ENCODE measurements at places on chromosomes 7 and 10.

- DNase-seq, result no peak
Observed at GRCh38 chr7:41520445-41520844, 182.4 kb downstream of the INHBA start.

GRCh38 chr10:14555807-14556206, 218.9 kb downstream of the FAM107B start:
- no peak for DNase-seq

GRCh38 chr10:18044976-18045720, 93.4 kb downstream of the SLC39A12 start:
- DNase-seq, result no peak

DNA sequence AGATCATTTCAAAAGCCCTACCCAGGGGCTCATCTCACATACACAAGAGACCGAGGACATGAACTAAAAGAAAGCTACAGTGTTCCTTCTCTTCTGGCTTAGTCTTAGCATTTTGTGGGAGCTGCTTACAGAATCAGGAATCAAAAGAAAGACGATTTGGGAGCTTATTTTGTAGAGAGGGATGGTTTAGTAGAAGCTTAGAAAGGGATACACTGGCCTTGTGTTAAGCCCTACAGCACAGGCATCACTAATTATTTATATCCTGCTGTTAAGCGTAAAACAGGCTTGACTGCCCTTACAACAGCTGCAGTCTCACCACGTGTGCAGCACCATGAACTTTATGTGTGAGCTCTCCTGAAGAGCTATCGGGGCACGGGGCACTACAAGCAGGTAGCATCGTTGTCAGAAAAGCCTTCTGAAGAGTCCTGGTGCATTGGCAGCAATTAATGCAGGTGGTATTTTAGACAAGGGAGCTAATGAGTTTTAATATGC, 798.3 kb downstream of the NXPH1 start:
- DNase-seq, result no peak

GRCh38 chr7:11538751-11539299, 293.2 kb downstream of the THSD7A start:
- no peak for DNase-seq

DNA sequence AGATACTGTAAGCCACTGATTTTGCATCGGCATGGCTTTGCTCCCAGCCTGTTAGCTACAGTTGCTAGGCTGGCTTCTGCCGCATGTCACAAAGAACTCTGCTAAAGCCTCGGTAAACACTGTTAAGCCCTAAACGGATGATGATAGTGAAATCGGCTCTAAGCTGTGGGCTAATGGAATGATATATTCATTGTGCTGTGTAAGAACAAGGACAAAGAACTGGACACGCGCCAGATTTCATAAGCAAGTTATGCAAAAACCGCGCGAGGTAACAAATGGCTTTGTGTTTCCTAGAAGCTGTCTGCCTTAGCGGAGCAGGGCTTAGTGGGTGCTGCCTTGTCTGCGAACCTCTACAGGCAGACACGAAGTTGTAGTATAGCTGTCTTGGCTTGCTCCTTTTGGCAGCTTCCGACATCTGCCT, 331.3 kb upstream of the COBL start:
- DNase-seq, result no peak

DNA sequence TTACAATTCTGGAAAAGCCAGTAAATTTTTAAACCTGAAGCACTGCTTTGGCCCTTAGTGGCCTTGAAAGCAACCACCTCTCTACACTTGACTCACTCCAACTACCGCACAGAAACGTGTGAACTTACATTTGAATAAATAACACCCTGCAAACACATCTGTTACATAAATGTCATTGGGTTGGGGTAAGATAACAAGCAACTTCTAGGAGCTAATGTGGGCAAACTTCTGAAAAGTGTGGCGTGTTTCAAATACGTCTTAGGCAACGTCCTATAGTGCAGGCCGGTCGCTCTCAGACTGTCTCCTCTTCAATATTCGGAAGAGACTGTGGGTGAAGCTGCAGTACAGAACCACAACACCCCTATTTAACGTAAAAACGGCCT, 474 bp downstream of the ORC5 start:
- DNase-seq, result no peak

GRCh38 chr7:155466814-155467733, 9.1 kb downstream of the EN2 start:
- no peak for DNase-seq

DNA sequence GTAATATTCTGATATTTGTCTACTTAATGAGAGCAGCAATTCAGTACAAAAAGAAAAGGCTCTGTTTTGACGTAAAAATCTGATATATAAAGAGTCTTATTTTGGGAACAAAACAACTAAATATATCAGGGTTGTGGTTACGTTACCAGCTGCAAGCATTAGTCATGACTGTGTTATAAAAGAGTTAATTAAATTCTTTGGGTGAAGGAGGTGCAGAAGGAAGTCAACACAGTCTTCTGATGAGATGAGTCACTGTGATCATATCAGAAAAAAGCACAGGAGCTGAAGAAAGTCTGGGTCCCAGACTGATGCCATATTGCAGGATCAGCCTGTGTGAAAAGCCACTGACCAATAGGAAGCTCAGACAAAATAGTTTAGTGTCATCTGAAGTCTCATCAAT, 234.3 kb upstream of the TEX47 start:
- DNase-seq, result no peak

DNA sequence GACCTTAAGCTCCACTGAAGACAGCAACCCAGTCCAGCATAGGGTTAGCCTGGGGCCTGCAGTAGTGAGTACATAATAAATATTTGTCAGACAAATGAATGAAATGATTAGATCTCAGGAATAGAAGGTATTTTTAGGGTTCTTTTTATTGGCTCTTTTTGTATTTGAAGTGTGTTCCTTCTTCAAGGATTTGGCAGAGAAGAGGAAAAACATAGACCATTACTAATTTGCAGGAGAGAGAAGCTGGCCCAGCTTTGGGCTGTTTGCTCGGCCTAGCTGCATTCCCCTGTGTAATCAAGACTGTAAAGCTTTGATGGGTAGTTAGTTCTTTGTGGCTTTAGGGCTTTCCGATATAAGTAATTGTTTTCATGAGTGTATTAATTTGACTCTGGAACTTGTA, 64.2 kb downstream of the CNNM2 start:
- DNase-seq, result no peak

GRCh38 chr7:102097601-102098161, 189.0 kb upstream of the SH2B2 start:
- DNase-seq, result no peak

GRCh38 chr7:75996476-75996875, 2.1 kb upstream of the TMEM120A start:
- no peak for DNase-seq

GRCh38 chr10:27440021-27440420, 64.1 kb upstream of the RAB18 start:
- DNase-seq, result no peak

DNA sequence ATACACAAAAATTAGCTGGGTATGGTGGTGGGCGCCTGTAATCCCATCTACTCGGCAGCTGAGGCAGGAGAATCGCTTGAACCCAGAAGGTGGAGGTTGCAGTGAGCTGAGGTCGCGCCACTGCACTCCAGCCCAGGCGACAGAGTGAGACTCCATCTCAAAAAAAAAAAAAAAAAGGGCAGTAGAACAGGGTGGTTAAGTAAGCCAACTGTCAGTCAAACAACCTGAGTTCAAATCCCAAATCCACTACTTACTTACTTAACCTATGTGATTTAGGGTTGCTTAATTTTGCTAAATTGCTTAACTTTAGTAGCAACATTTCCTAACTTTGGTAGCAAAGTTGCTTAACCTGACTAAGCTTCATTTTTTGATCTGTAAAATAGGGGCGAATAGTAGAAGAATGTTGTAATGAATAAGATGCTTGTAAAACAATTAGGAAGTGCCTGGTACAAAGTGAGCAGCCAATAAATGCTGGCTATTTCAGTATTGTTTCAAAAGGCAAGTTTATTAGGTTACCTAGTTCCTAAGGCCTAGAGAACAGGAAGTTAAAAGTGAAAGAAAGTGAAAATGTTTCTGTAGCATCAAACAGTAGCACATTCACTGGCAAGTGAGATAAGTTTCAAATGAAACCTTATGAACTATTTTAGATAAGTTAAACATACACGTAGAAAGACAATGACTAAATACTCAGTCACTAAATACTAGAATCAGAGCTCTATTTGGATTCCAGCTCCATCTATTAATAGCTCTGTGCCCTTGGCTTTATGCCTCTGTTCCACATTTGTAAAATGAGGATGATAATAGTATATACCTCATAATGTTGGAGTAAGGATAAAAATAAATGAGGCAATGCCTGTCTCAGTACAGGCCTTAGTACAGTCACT, 64.3 kb downstream of the HOXA1 start:
- no peak for DNase-seq

DNA sequence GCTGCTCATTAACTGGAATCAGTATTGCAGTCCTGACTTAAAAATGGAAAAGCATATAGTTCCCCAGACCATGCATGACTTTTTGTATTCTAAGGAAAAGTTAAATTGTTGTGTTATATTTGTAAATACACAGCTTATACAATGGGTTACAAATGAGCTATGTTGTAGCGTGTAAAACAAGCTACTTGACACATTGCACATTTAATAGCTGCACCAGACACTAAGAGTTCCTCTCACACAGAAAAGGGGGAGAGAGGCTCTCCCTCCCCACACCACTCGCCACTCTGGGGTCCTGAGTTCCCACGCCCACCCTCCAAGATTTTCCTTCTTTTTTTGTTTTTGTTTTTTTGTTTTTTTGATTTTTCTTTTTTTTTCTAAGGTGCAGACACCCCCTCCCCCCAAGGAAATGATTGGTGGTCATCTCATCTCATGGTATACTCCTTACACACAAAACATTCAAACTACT, 6.3 kb downstream of the KLF6 start:
- no peak for DNase-seq

GRCh38 chr10:30431435-30431911, 2.5 kb upstream of the MAP3K8 start:
- DNase-seq, result no peak

DNA sequence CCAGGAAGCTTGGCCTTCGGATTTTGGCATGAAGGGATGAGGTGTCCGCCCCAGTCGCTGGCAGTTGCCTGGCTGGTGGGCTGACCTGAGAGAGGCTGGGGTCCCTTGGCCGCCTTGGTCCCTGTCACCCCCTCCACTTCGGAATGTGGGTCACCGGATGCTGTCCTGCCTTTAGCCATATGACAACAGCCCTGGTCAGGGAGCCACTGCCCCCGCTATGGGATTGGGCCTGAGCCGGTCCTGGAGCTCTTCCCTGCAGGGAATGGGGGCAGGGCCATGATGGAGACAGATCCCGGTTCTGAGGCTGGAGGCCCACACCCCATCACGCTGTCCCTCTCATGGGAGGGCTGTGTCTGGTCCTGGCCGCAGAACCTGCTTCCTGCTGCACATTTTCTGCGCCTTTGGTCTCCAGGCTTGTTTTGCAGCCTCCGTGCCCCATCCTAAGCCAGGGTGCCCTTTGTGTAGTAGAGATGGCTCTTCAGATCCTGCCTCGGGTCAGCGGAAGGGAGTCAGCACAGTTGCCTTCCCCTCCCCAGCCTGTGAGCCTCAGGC, 22.6 kb downstream of the PFKFB3 start:
- no peak for DNase-seq

- DNase-seq, result no peak
Observed at GRCh38 chr7:17939211-17939605, 1.1 kb downstream of the SNX13 start.

DNA sequence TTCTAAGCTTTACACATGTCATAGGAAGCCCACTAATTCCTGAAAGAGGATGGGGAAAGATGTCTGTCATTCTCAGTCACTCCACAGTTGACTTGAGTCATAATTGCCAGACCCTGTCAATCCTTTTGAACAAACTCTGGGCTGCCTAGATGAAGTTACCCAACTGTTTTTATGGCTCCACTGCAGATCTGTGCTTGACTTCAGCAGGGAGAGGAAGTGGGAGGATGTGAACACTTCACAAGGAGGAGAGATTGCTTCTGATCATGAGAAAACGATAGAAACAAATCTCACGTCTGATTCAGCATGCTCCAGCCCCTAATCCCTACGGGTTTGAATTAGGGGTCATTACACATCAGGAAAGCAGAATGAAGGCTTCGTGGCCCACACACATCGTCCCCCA, 596.6 kb upstream of the CELF2 start:
- DNase-seq, result no peak

- DNase-seq, result peak; percentile 84
Observed at GRCh38 chr7:65037740-65038688, 31.5 kb upstream of the ERV3-1 start.

- DNase-seq, result no peak
Observed at GRCh38 chr7:129771928-129772479, 160.5 kb downstream of the NRF1 start.

DNA sequence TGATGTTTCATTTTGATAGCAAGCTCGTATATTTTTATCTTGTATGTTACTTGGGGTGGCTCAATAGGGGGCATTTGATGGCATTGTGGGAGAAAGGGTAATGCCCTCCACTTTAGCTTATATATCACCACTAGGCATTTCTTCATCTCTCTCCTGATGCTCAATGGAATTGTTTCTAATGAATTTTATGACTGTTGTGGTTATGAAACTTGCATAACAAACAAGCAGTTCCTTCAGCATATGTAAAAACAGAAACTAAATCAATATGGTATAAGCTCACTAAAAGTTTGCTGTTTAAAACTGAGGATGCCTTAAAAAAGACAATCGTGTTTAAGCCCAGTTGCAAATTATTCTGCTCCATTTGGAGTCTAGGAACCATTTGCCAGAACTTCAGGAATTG, 75.5 kb downstream of the CDK14 start:
- DNase-seq, result no peak

DNA sequence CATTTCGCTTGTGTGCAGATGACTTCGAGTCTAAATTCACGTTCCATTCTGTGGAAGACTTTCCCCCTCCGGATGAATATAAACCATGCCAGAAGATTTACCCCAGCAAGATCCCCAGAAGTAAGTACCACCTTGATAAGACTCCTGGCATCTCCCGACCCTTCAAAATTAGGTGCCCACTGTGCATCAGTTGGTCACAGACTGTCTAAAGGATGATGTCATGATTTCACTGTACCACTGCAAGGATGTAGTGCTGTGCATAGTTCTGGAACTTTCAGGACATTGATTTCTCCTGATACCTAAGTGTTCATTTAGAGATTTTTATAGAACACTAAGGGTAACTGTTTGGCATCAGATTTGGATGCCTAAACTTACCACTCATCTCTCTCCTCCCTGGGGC, 83.0 kb downstream of the WIPF3 start:
- DNase-seq, result no peak

GRCh38 chr7:142196066-142196840, 61.6 kb downstream of the PRSS58 start:
- no peak for DNase-seq

Measured in activated naive CD8-positive, alpha-beta T cell treated with anti-CD3 and anti-CD28 coated beads, Interleukin-2, amount 50 U/mL, for 16 hours (primary cell).